ENCODE measurements at places on chromosomes 7 and 10.

GRCh38 chr7:43647339-43647672, 64.4 kb downstream of the STK17A start:
- DNase-seq: no peak

GRCh38 chr7:158564663-158565035, 23.0 kb downstream of the PTPRN2 start:
- no peak for DNase-seq

DNA sequence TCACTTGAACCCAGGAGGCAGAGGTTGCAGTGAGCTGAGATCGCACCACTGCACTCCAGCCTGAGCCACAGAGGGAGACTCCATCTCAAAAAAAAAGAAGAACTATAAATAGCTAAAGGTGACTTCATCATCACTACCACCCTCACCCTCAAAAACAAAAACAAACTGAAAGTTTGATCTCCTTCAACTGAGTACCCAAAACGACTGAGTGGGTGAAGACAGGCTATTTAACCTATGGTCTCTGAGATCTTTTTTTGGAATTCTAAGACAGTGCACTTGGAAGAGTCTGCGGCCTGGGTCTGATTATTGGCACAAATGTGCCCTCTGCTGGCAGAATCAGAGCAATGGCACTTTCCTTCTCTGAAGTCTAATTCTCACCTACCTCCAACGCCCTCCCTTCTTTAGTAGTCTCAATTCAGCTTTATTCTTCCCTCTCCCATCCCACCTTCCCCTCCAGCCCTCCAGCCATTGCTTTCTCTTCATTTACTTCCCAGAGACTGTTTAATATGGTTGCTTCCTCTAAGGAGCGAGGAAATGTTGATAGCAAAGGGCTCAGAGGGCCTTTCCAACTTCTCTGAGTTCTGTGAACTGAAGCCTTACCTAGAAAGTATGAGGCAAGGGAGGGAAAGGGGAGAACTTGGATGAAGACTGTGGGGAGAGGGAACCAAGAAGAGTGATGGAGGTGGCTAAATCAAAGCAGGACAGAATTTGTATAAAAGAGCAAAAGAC, 2.9 kb upstream of the MYOZ1 start:
- DNase-seq: peak; percentile 74

DNA sequence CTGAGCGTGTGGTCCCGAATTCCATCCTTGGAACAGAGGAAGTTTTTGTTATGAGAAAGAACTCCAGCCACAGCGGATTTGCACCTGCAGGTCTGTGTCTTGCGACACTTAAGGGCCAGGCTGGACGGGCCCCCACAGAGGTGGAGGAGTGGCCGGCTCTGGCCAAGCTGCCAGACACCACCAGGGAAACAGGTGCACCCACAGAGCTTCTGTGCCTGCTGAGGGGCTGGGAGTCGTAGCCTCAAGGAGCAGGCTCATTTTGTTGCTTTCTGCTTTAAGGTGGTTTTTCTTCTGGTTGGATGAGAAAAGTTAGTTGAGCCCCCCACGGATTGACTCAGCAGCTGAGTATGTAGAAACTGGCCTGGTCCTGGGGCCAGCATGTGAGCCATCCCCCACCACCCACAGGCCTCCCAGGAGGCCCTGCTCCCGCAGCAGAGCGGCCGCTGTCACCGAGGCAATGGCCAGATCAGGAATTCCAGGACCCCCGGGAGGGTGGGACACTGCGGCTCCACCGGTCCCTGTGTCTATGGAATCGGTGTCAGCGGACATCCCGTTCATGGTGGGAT, 41.9 kb downstream of the NKX6-2 start:
- DNase-seq: no peak

- DNase-seq: peak; percentile 39
Measured at GRCh38 chr10:32139223-32140073, 83.2 kb upstream of the KIF5B start.

GRCh38 chr10:121577568-121577967, 20.7 kb downstream of the FGFR2 start:
- no peak for DNase-seq

DNA sequence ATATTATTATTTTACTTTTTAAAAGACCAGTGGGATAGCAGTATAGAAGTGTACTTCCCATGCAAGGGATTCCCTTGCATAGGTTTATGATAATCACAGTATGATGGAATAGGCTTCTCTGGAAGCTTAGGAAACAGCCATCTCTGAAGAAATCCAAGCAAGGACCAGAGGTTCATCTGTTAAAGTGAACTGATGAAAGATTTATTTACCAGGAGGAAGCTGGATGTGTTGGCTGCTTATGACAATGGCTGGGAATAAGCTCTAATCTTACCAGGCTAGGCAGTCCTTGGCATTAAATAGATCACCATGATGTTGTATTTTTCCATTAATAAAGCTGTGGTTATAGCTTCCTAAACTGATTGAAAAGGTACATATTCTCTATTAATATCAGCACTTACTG, 32.0 kb downstream of the FRA10AC1 start:
- no peak for DNase-seq

DNA sequence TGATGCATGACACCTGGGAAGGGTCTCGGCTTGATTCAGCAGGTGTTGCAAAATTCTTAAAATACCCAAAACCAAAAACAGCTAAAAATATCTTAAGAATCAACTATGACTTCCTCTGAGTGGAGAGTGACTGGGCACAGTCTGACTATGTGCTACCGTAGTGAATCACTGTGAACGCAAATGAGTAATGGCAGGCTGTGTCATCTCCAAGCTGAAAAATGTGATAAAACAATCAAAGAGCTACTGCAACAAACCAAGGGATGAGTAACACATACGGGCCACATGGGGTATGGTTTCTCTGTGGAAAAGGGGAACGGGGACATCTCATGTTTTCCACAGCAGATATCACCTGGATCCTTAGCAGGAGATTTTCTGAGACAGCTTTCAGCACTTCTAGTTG, 127.5 kb downstream of the ABCA13 start:
- DNase-seq: no peak

GRCh38 chr7:112876877-112877276, 86.7 kb upstream of the TMEM168 start:
- DNase-seq: no peak

DNA sequence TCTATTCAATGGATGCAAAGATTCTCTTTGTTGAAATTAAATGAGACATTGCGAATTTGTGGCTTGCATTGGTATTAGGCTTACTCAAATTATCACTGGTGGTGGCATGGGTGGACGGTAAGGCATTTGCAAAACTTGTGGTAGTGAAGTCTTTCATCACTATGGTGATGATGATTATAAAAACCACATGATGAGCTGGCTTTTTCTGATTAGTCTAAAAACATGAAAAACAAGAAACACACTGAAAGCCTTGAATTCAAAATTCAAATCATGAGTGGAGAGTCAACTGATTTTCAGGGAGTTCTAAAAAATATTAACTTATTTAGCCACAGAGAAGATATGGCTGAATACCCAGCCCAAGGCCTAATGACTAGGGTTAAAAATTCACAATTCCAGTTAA, 99.8 kb upstream of the HGF start:
- DNase-seq: no peak

- no peak for DNase-seq
Measured at GRCh38 chr10:102120991-102121738, 997 bp upstream of the LDB1 start.

GRCh38 chr7:80918909-80919721, at the start of gene SEMA3C:
SEMA3C (minus strand) TSS chr7:80919051; CDS start chr7:80916781, 2,270 bp downstream.
- DNase-seq: peak; percentile 70

DNA sequence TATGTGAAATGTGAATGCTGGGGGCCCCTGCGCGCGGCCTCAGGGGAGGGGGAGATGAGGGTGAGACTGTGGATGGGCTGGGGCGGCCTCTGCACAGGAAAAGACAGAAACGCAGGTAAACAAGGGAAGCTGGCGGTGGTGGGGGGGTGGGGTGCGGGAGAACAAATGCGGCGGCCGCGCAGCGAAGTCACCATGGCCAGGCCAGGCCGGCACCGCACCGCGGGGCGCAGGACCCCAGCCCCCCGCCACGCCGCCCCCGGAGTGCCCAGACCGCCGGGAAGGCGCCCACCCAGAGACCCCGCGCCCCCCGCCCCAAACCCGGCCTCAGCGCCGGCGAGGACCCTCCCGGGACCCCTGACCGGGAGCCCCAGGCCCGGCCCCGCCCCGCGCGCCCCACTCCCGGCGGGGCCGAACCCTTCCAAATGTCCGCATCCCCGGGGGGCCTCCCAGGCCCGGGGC, 14.5 kb upstream of the DNAAF5 start:
- DNase-seq: no peak

DNA sequence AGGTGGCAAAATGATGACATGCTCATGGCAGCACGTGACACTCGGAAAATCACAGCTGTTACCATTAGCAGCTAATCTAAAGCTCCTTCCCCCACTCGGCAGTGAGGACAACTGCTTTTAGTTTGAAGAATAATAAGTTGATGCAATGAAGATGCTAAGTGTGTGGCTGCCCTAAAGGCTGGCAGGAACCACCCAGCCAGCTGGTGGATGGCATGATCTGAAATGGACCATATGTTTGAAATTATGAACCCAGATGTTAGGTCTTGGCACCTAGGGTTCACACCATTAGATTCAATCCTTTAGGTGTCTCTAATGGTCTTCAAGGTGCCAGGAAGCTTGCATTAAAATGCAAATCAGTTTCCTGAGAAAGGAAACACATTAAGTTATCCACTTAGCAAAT, 230.1 kb downstream of the WDR11 start:
- DNase-seq: no peak

- DNase-seq: no peak
Measured at GRCh38 chr10:101031796-101032636, 982 bp downstream of the SFXN3 start.

GRCh38 chr7:73977619-73978618, 50.1 kb upstream of the ELN start:
- DNase-seq: peak; percentile 59

- no peak for DNase-seq
Measured at GRCh38 chr10:97479939-97480338, 18.3 kb downstream of the MMS19 start.

DNA sequence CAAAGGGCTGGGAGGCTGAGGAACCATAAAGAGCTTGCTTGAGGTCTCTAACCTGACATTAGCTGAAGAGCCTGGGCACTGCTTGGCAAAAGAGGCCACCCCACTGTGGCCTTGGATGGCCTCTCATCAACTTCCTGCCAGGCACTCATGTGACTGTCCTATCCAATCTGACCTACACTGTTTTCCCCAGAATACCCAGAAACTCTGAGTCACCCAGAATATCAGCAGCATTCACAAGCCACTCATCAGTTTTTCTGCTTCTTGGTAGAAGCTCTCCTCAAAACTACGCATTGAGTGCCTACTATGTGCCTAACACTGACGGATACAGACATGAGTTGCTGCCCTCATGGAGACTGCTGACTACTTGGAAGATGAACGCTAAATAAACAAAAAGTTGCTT, 4.1 kb upstream of the NT5C2 start:
- DNase-seq: no peak

GRCh38 chr7:159112136-159113011, 32.3 kb downstream of the VIPR2 start:
- no peak for DNase-seq

GRCh38 chr10:28906934-28907333, 229.6 kb downstream of the BAMBI start:
- no peak for DNase-seq

DNA sequence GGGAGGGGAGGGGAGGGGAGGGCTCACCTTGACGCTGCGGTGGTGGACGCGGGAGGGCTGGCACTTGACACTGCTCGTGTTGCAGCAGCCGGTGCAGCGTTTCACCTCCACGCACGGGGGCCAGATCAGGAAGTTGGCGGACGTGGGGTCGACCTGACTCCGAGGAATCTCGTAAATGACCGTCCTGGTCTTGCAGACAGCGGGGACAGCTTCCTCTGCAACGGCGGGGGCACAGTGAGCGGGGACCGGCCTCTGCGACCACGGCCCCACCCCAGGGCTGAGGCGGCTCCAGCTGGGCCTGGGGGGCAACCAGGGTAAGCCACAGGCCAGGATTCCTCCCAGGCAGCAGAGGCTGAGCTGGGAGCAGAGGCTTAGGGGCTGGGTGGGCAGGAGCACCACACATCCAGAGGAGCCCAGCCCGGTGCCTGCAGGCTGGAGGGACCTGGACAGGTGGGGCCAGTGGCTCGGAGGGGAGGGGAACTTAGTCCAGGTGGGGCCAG, 8.8 kb downstream of the PDGFA start:
- no peak for DNase-seq

- no peak for DNase-seq
Measured at GRCh38 chr7:103113164-103113563, 35.7 kb downstream of the NAPEPLD start.

- no peak for DNase-seq
Measured at GRCh38 chr10:20903635-20904390, 6.7 kb upstream of the NEBL start.

DNA sequence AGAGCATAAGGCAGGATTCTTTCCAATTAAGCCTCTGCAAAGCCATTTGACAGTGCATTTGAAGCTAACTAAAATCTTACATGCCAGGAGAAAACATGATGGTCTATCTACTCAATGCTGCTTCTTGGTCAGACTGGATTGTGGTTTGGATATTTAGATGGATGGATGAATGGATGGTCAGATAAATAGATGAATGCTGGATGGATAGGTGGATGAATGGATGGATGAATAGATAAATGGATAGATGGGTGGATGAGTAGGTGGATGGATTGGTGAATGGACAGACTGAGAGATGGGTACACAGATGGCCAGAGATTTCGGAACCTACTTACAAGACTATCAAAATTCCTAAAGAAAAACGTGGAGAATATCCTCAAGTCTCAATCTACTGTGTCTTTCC, 127.6 kb downstream of the SFMBT2 start:
- DNase-seq: no peak

GRCh38 chr10:63583909-63584724, 62.9 kb downstream of the REEP3 start:
- no peak for DNase-seq

DNA sequence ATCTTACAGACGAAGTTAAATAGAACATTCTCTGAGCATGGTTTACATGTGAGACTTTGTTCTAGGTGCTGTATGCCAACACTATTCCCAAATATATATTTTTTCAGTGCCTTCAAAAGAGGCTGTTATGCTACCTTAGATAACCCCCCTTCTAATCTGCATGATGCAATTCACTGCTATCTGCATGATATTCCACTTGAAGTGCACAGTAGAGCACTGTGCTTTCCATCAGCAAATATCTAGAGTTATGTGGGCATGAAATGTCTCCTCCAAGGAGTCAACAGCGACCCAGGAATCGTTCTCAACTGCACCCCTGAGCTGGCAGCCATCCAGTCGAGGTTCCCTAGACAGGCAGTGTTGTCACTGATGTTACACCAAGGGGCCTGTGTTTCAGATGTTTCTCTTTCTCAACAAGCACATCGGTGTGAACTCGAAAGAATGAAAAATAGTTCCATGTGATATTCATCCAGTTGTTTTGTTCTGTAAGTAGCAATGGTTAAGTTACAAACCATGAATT, 88.3 kb downstream of the PDE1C start:
- DNase-seq: no peak
